Smooth muscle cell of the pulmonary artery (primary cell): ENCODE measurements at places on chromosomes 4 and X. TPM values are rescaled to one million over a fixed set of nuclear protein-coding genes. Genes with fewer than 3 reads are reported as not detected.

SYNPO2 gene
- total RNA-seq, result 43.4 and 56.6 TPM in 2 replicates

AREG gene
- total RNA-seq, result 0.30 and 3.5 TPM in 2 replicates

PABPC5 gene
- total RNA-seq, result 0.86 and 3.3 TPM in 2 replicates

SMR3B gene
- not detected in 2 replicates for total RNA-seq

MAML3 gene
- total RNA-seq, result 1.7 and 3.0 TPM in 2 replicates

SPATA18 gene
- total RNA-seq, result 15.6 and 32.6 TPM in 2 replicates

FAM47A gene
- total RNA-seq, result not detected in 2 replicates

SLC2A9 gene
- 2.4 and 3.8 TPM in 2 replicates for total RNA-seq

C1QTNF7 gene
- 0.59 and 0.91 TPM in 2 replicates for total RNA-seq
